ENCODE measurements at places on chromosomes 7 and 10.

- peak; percentile 59 for DNase-seq
These were observed 6.1 kb upstream of the VCL start for GRCh38 chr10:73991884-73992245.

DNA sequence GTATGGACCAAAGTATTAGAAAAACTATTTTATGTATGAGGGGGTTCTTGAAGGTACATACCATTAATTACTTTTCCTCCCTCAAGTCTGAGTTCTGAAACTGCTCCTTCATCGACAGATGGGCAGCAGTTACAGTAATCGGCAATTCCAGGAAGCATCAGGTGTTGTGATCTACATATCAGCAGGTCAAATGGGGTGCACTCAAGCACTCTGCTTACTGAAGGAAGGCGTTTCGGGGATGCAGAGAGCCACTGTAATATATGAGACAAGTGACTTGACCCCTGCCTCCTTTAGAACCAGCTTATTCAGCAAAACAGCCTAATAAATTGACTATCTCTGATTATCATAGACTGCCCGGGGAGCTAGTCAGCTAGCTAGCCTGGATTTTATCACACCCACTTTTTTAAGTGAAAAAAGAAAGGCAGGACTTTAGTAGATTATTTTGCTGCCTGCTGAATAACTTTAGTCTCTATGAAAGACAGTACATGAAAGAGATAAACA lies 4.2 kb downstream of the SMNDC1 start:
- DNase-seq, result no peak

GRCh38 chr10:60397792-60398191 lies 8.1 kb upstream of the ANK3 start:
- DNase-seq, result no peak

- DNase-seq, result no peak
These were observed 70.4 kb upstream of the HECTD2 start for GRCh38 chr10:91339729-91340128.

DNA sequence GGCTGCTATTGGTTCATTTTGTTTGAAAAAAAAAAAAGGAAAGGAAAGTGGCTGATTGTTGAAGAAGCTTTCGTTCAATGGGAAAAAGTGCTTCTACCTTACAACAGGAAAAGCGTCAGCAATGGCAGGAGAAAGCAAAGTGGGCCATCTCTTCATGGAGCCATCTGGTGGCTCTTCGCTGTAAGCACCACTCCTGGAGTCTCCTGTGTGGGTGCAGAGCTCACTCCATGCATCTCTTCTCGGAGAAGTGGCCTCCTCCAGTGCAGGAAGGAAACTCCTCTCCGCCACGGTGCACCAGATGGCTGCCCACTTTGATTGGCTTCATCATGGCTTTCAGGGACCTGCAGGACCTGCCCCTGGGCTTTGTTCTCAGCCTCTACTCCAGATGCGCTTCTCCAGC lies 250.9 kb downstream of the PTEN start:
- no peak for DNase-seq

GRCh38 chr7:2012981-2013380 lies 219.8 kb downstream of the MAD1L1 start:
- no peak for DNase-seq

DNA sequence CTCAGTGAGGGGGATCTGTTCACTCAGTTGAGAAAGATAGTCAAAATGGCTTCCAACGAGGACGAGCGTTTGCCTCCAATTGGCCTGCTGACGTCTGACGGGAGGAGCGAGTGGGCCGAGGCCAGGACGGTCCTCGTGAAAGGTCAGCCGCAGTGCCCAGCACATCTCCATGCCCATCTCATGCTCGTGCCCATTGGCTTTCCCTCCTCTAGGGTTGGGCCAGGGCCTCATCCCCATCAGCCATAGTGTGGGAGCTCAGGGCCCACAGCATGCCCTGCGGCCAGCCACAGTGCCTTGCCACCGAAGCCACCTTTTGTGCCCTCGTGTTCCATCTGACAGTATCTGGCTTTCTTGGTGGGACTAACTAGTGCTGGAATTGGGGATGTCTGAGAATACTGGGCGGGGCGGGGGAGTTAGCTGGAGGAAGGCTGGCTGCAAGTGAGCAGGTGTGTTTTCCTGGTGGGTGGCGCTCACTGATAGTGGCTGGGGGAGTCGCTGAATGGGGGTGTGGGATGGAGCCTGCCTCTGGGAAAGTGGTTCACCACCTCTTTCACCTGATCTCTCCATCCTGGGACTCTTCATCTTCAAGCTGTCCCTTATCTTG lies 13.9 kb downstream of the CHAT start:
- no peak for DNase-seq

GRCh38 chr10:70603449-70603801 lies 884 bp upstream of the PRF1 start:
- no peak for DNase-seq

DNA sequence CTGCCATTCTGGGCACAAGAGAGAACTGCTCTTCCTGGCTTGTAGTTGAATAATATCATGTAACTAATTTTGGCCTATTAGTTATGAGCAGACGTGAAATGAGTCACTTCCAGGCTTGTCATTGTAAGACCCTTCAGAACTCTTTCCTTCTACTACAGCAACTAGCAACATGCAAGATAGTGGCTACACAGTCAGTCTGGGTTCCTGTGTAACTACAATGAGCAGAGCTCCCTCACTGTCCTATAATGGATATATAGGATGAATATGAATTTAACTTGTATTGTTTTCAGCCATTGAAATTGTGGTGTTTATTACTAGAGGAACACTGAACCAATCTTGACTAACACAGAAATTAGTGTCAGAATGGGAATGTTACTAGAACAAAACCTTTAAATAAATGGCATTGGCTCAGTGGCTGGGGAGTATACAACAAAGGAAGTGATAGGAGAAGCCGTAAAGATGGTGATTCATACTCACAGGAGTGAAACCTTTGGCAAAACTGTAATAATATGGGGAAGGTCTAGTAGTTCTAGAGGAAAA lies 2.9 kb upstream of the MTPN start:
- no peak for DNase-seq

DNA sequence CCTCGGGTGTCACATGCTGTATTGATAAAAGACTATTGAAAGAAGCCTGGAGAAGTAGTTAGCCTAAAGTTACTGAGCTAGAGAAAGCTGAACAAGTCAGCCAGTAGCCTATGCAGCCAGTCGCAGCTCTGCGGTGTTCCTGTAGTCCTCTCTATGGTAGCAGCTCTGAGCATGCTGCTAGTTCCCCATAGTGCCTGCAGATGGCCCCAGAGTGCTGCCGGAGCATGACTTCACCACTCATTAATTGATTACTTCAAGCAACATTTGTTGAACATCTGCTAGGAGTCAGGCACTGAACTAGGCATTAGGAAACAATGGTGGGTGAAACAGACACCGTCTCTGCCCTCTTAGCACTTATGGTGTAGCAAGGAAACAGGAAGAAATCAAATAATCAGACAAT lies 422.7 kb downstream of the SORCS3 start:
- no peak for DNase-seq

DNA sequence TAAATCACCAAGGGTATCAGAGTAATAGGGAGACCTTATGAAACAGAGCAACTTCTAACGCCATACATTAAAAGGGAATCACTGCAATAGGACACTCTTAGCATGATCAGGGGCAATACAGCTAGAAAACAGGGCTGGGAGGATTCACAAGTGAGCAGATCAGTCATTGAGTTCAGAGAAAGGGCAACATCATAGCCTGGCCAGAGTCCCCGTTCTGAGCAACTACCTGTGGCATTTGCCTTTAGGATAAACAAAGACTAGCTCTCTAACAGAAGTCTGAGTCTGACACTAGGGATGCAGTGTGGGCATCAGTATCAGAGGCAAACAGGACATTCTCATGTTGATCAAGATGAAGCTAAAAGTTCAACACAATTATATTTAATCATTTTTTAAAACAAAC lies 297.9 kb downstream of the DGKB start:
- DNase-seq, result no peak

DNA sequence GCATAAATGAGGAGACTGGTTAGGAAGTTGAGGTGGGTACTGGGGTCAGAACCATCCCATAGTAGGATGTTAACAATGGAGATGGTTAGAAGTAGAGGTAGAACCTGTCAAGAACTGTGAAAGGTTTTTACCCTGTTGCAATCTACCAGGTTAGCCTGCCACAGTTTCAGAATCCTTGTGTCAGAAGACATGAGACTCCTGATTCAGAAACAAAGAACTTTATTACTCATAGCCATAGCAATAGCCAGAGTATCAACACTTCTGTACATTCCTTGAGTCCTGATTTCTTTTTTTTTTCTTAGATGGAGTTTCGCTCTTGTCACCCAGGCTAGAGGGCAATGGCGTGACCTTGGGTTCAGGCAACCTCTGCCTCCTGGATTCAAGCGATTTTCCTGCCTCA lies 200.9 kb downstream of the GRM3 start:
- DNase-seq, result no peak

DNA sequence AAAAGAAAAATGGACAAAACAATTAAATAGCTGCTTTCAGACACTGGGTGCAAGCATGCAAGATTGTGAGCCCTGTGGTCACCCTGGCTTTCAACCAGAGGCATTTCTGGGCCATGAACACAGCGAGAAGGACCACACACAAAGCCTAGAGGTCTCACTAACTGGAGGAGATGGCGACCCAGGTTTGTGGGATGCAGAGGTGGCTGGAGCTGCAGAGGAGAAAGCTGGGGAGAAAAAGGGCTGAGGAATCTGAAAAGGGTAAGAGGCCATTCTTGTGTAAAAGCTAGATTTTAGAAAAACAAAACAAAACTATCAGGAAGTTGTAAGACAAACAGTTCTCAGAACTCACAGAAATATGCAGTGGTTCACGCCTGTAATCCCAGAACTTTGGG lies 30.1 kb upstream of the PTPRN2 start:
- no peak for DNase-seq

DNA sequence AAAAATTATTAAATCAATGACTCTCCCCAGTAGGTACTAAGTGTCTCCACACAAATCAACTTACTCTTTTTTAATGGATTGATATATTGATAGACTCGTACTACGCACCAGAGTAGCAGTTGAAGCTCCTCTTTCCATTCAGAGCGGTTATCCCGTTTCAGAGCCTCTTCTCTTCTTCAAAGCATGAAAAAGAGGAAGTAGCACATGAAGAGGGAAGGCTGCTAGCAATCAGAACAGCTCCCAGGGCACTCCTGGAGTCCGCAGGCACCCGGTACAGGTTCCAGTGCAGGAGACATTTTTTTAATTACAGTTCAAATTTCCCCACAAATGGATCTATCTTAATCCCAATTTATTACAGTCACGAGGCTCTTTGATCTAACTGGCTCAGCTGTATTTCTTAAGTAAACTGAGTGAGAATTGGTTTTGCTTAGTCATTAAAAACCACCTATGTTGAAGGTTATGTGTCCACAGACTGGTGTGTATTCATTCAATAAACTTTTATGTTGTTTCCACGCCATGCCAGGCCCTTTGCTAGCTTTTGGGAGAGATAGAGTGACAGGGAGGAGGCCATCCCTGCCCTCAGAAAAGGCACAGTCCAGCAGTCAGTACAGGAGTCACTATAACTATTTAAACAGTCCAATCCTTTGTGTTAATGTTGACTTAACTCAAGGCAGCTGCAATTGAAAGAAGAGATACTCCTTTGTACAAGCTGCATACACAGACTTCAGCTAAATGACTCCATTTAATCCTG lies 32.1 kb upstream of the CALN1 start:
- no peak for DNase-seq

DNA sequence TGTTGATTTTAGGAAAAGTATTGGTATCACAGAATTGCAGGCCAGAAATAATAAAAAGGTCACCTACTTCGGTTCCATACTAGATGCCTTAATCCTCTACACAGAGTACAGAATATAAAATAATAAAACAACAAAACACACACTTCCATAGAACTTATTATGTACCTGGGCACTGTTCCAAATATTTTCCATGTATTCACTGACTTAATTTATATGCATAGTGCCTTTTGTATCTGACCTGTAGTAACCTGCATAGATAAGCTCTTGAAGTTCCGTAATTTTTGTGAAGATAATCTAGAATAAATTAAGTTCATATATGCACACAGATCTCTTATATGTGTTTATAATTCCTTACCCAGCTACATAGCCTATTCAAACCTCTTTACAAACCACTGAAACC lies 78.3 kb downstream of the RAPGEF5 start:
- no peak for DNase-seq

GRCh38 chr7:1224086-1224716 lies 8.5 kb upstream of the UNCX start:
- no peak for DNase-seq

GRCh38 chr10:127067542-127068194 lies 128.7 kb downstream of the INSYN2A start:
- no peak for DNase-seq

DNA sequence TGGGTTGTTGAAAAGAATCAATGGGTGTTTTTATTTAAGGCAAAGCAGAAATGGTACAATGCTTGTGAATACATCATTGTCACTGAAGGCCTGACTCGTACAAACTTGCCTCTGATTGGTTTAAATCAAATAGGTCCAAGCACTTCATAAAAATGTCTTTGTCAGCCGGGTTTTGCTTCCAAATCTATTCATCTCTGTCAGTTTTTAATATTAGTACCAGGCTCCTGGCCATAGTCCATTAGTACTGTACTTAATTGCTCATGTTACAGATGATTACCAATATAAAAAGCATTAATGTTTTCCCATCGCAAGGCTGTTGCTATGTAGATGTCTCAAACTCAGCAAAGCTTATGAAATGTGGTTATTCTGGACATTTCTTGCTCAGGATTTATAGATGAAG lies 171.9 kb downstream of the ARID5B start:
- no peak for DNase-seq

DNA sequence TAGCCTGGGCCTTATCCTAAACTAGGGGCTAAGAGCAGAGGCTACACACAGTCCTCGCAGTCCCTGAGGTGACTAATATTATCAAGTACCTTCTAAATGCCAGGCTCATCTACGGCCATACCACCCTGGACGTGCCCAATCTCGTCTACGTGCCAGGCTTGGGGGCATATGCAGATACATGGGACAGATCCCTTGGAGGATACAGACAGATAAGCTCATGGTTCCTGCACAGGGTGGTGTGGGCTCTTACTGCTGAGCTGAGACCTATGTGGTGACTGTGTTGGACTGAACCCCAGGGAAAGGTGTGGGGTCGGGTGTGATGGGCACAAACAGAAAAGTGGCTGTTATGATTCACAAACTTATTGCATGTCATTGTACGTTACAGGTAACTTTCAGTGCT lies 268.4 kb upstream of the NEBL start:
- no peak for DNase-seq

DNA sequence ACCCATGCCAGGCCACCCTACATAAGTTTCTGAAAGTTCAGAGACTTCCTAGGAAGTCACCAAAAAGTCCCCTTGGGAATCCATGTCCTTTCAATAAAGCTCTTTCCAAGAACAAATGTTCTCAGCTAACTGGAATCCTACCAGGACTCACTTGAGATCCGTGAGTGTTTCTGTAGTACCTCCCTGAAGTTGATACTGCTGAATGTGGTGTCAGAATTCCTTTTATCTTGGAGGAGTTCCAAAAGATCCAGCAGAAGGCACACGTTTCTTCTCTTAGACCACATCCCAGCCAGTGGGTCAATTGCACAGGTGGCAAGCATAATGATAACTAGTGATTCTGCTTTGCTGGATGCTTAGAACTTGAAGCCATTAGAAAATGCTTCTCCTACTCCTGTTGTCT lies 689.7 kb upstream of the IGFBP3 start:
- DNase-seq, result no peak
